Chondrocyte (in vitro differentiated cells): ENCODE measurements at places on chromosomes 3 and 15. TPM values are rescaled to one million over a fixed set of nuclear protein-coding genes. Genes with fewer than 3 reads are reported as not detected.

OR5H14 gene
- total RNA-seq = not detected in 3 replicates

- no peak for DNase-seq
These were observed 120.0 kb downstream of the DUT start for GRCh38 chr15:48451241-48451640.

- DNase-seq = no peak
These were observed 30.1 kb downstream of the KBTBD8 start for GRCh38 chr3:67028001-67028784.

DNA sequence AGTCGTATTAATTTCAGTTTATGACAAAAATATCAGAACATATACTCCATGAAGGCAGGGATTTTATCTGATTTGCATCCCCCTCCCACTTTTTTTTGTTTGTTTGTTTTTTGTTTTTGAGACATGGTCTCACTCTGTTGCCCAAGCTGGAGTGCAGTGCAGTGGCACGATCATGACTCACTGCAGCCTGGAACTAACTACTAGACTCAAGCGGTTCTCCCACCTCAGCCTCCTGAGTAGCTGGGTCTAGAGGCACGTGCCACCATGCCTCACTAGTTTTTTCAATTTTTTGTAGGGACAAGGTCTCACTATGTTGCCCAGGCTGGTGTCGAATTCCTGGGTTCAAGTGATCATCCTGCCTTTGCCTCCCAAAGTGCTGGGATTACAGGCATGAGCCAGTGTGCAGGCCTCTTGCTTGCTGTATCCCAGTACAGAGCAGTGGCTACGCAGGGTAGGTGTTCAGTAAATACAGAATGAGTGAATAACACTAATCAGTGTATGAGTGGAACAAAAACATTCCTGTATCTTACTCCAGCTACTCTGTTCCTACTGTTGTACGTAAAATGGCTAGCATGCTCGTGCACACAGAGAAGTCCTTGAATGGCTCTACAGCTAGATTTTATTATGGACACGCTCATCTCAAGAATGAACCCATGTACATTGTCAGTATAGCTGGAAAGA is 272.4 kb downstream of the FOXP1 start:
- DNase-seq = no peak

GRCh38 chr15:40217166-40217824 is 21.6 kb upstream of the PAK6 start:
- DNase-seq = no peak

DNA sequence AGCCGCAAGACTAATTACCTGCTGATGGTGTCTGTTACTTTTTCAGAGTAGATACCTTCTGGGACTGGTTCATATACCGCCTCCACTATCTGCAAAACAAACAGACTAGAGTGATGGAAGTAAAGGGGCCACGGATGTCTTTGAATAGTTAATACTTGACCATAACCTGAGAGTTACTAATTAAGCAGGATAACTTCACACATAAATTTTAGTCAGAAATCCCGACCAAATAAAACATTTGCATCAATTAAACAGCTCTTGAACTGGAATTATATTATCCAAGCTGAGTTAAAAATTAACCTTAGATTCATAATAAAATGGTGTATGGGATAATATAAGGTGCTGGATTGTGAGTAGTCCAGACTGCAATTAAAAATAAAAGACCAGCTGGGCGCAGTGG is 167.7 kb downstream of the NEK10 start:
- DNase-seq = no peak

GRCh38 chr15:23690450-23690852 is 3.3 kb upstream of the NDN start:
- no peak for DNase-seq

- no peak for DNase-seq
These were observed 9.4 kb downstream of the SLC51B start for GRCh38 chr15:65054333-65055200.
